ENCODE measurements at places on chromosomes 5 and 9.

GRCh38 chr5:32233220-32233695 lies 59.1 kb upstream of the GOLPH3 start:
- DNase-seq: no peak

DNA sequence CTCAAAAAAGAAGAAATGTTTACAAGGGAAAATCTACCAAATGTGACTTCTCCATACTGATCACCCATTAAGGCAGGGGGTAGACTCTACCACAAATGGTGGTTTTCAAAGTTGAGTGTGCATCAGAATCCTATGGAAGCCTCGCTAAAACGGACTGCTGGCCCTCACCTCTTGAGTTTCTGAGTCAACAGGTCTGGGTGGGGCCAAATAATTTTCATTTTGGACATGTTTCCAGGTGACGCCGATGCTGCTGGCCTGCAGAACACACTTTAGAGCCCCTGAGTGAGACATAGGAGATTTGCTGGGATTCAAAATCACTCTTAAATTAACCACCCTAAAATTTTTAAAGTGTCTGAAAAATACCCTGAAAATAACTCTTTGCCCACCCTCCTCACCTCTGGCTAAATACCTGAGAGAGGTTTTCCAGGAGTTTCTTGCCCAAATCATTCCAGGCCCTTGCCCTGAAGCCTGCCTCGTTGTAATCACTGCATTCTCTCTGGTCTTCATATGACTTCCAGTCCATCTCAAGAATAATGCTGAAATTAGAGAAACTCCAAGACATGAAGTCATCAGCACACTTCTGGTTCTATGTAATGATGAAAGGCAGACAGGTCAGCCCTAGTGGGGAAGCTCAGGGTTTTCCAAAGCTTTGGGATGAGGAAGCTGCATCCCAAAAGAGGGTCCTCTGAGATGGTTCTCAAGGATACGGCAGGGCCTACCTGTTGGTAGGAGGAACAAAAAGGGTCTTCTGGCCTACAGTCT lies 18.2 kb downstream of the C9orf152 start:
- peak; percentile 92 for DNase-seq

DNA sequence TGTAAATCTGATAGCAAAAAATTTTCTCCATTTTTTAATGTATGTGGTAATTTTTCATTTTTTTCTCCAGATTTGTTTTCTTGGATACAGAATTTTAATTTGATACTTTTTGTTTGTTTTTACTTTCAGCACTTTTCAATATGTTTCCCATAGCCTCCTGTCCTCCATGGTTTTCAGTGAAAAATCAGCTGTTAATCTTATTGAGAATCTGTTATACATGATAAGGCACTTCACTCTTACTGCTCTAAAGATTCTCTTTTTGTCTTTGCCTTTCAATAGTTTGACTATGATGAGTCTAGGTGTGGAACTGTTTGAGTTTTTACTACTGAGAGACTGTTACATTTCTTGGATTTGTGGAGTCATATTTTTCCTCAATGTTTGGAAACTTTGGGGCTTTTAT lies 455.7 kb upstream of the NUDT12 start:
- DNase-seq: no peak

- DNase-seq: peak; percentile 20
Observed at GRCh38 chr9:16030528-16031185, 477.8 kb downstream of the CCDC171 start.

DNA sequence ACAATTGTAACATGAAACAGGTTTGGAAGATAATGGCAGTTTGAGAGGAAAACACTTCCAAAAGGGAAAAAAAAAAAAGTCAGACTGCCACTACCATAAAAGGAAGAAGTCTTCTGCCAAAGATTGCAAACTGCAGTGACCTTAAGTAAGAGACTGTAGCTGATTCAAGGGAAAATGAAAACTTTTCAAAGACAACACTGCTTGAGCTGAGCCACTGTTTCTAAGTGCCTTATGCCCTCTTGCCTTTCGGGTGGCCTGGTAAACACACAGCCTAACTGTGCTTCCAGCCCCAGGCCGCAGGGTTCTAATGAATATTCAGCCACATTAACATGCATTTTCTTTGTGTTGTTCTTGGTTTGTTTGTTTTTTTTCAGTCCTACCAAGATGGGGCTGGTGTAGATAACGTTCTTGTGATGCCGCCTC lies 354.6 kb downstream of the BNC2 start:
- DNase-seq: no peak

DNA sequence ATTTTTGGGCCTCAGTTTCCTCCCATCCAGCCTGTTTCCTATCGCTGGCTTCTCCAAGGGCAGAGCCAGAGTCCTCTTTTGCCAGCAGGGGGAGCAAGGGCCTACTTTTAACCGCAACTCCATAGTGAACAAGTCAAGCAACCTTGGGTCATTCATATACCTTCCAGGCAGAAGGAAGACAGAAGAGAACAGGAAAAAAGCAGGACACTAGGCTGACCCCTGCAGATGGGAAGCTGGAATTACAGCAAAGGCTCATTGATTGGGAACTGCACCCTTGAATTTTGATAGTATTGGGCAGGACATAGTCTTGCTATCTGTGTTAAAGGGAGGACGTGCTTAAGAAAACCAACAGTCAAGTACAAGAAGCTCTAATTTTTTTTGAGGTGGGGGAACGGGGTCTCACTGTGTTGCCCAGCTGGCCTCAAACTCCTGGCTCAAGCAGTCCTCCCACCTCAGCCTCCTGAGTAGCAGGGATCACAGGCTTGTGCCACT lies 30.1 kb downstream of the QRFP start:
- DNase-seq: peak; percentile 88

- no peak for DNase-seq
Observed at GRCh38 chr9:23746317-23746716, 79.7 kb downstream of the ELAVL2 start.

GRCh38 chr9:98698856-98699255 lies 9.9 kb downstream of the GABBR2 start:
- no peak for DNase-seq

GRCh38 chr5:514673-515072 lies 9.6 kb downstream of the SLC9A3 start:
- no peak for DNase-seq
